ENCODE measurements at places on chromosomes 1 and 21.

- DNase-seq: peak; percentile 61
Measured at GRCh38 chr1:7042322-7043190, 257.3 kb downstream of the CAMTA1 start.

GRCh38 chr1:37673920-37674319, 18.4 kb upstream of the CDCA8 start:
- DNase-seq: no peak

DNA sequence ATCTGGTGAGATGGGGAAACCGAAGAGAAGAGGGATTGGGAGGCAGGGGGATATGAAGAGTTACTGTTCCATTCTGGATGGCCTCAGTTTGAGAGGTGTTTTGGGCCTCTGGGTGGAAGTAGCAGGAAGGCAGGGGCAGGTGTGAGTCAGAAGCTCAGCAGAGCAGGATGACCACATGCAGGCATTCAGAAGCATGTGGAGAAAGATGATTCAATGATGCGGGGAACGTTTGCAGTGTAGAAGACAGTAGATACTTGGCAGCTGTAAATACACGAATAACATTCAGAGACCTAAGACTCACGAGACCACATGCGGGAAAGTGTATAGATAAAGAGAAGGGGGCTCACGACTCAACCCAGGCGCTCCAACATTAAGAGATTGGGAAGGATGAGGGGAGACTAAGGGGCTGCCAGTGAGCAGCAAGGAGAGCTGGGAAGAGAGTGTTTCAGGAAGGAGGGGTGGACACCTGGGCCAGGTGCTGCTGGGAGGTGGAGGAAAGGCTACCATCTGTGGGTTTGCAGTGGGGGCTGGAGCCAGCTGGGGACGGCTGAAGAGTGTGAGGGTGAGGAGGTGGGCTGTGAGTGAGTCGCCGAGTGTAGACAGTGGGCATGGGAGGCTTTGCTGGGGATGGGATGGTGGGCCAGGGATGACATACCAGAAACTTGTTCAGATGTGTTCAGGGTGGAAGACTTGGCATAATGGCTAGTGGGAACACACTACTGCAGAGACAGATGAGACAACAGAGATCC, 5.8 kb upstream of the EPS8L3 start:
- DNase-seq: no peak

DNA sequence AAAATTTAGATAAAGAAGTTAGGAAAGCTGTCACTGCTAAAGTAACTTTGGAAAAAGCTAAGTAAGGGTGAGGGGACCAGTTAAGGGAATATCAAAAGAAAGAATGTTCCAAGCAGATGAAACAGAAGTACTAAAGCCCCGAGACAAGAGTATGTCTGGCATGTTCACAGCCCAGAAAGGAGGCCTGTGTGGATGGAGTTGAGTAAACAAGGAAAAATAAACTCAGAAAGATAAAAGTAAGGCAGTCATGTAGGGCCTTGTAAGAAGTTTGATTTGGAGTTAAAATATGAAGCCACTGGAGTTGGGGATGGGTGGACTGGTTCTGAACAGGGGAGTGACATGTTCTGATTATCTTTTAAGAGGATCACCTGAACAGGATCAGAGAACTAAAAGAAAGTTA, 177.9 kb downstream of the CDC42BPA start:
- DNase-seq: no peak

DNA sequence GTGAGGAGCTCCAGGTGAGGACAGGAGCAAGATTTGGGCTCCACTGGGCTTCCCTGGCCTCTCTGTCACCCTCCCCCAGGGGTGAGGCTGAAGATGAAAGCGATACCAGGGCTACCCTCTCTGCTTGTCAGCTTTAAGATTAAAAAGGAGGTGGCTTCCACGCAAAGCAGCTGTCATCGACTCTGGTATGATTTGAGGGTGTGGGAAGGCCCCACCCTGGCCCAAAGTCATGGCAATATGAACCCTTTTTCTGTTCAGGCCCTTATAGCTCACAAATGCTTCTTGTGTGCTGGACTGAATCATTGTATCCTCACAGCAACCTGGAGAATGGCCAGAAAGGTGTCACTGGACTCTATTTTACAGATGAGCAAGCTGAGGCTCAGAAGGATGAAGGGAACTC, 41.6 kb downstream of the NUAK2 start:
- no peak for DNase-seq

GRCh38 chr1:18951818-18952391, 4.6 kb downstream of the IFFO2 start:
- DNase-seq: no peak

DNA sequence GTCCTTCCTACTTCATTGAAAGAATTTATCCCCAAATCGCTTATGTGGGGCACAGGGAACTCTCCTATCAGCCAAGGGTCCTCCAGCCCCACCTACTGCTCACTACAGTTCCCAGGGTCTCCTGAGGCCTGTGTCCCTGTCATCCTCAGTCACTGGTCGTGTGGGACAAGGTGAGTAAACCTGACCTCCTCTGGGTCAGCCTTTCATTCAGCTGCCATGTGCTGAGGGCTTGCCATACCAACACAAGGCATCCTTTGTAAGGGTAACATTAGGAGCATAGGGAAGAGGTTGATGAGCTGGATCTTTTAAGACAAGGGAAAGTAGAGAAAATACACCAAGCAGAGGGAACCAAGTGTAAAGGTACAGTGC, 11.2 kb upstream of the SNAPIN start:
- no peak for DNase-seq

- DNase-seq: no peak
Measured at GRCh38 chr1:177011508-177011907, 153.0 kb downstream of the ASTN1 start.

DNA sequence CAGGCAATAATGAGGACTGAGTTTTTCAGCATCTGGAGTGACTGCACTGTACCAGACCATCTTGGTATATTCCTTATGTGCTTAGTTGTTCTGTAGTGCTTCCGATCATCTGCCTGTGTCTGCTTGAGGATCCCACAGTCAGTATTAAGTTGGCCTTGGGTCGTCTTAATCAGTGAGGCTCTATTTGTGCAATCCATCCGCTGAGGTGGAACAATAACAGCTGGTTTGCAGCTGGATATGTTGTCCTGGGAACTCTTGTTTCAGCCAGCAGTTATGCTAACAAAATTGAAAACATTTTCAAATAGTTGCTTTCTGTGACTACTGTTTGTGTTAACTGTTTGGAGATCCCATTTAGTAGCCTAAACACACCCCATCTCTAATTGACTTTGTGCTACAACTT, 73.7 kb downstream of the LAMC1 start:
- DNase-seq: no peak

- DNase-seq: no peak
Measured at GRCh38 chr1:206715552-206716158, 30.9 kb downstream of the MAPKAPK2 start.

DNA sequence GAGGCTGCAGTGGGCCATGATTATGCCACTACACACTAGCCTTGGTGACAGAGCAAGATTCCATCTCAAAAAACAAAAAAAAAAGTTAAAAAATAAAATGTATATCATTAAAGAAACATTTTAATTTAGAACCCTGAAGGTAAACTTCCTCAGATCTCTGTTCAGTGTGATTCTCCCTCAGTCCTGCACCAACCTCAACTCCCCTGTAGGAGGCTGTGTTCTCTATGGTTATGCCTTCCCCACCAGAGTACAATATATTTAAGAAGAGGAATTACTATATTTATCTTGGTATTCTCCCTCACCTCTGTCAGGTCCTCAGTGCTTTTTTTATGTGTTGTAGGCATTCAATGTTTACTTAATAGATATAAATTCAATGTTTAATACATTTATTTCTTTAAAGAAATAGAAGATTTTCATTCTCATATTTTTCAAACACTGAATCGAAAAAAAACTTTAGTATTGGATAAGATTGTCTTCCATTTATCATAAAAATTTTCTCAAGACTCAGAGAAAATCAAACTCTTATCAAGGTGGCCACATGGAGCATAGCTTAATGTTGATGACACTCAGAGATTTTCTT, 4.8 kb upstream of the LRRC8B start:
- DNase-seq: no peak

Data from head of caudate nucleus (tissue), 42 donors.